Inflammatory macrophage (primary cell): ENCODE measurements at places on chromosomes 7 and 10.
A peak's percentile ranks its signal among the peaks of the same experiment; 100 is the strongest.

- DNase-seq: no peak
Observed at GRCh38 chr10:103808780-103809179, 46.6 kb downstream of the SH3PXD2A start.

- DNase-seq: no peak
Observed at GRCh38 chr7:30082686-30083085, 52.1 kb upstream of the MTURN start.

DNA sequence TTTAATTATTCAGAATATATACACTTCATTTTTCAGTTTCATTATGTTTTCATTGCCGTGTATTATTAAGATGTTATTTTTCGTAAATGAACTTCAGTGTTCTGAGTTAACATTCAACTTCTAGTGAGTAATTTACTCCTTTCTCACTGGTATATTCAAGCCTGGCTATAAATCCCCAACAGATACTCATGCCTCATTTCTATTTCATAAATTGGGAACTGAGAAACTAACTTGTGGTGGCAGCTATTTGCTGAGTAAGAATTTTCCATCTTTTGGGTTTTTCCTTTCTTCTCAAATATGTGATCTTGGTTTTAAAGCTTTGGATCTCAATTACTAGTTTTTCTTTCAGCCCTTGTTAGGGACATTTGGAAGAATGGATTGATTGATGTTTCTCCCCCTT lies 281.1 kb downstream of the CDK14 start:
- no peak for DNase-seq

DNA sequence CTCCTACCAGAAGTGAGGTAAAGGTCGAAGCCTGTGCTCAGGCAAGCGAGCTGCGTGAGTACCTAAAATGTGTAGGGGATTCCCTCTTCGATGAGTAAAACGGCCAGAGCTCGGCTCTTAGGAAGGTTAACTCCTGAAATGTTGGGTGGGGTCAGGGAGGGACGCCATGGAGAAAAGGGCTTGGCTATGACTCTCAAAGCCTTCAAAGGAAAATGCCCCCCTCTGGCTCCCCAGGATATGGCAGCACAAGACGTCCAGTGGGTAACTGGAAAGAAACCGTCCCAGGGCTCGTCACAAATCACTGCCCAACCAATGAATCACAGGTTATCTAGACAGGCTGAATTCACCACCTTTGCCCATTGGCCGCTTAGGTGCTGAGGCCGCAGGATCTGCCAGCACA lies 58.0 kb downstream of the CALML3 start:
- no peak for DNase-seq

DNA sequence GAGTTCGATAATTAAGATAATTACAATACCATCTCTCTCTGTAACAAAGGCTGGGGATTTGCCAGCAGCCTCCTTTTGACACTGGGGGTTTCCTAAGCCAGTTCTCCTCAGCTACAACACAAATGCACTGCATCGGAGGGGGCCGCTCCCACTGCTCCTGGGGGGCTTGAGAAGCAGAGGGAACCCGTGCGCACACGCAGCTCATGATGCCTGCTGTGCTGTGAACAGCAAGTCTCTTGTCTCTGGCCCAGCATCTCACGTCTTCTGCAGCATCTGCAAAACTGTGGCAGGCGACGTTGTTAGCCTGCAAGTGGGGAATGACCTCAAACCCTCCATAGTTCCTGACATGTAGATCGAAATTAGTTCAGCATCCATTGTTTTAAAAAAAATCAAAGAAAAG lies 5.5 kb downstream of the VIPR2 start:
- no peak for DNase-seq

- DNase-seq: peak; percentile 31
Observed at GRCh38 chr7:107563081-107563774, 492 bp downstream of the COG5 start.

- peak; percentile 20 for DNase-seq
Observed at GRCh38 chr10:11037991-11038390, 20.3 kb downstream of the CELF2 start.

DNA sequence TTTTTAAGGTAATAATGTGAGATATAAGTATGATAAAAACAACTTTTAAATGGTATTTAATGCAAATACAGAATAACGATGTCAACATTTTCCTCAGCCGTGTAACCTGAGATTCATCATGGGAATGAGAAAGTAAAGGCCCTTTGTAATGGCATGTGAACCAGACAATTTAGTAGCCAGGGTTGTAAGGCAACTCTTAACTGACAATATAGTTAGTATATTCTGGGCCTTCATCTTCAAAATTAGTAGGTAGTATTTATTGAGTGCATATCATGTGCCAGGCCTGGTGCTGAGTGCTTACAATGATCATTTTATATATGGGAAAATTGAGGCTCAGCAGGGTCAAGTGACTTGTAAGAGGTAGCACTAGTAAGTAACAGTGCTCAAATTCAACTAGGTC lies 10.6 kb downstream of the LSM8 start:
- DNase-seq: no peak

DNA sequence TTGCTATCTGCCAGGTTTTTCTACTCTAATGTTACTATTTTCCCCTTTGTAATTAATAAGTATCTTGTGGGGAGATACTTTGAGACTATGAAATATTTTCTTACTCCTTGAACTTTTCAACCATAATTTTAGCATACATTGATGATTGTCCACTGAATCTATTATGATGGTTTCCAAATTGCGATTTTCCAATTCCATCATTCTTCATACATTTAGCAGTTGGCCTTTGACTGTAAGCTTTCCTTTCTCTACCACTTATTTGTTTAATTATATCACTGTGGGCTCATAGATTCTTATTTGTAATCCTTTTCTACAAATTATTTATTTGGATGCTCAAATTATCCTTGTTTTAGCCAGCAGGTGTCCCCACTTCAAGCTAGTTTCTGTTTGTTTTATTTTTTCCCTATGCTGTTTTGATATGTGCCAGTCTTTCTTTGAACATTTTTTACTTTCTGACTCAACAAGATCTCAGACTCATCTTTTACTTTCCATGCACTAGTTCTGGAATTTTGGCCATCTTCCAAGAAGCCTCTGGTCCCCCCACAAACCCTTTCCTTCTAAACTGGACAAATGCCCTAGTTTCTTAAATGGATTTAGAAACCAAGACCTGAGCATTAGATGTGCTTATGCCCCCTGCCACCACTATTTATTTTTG lies 11.4 kb upstream of the MRPS16 start:
- DNase-seq: peak; percentile 11

- no peak for DNase-seq
Observed at GRCh38 chr10:62093863-62094291, 174.8 kb downstream of the RTKN2 start.

DNA sequence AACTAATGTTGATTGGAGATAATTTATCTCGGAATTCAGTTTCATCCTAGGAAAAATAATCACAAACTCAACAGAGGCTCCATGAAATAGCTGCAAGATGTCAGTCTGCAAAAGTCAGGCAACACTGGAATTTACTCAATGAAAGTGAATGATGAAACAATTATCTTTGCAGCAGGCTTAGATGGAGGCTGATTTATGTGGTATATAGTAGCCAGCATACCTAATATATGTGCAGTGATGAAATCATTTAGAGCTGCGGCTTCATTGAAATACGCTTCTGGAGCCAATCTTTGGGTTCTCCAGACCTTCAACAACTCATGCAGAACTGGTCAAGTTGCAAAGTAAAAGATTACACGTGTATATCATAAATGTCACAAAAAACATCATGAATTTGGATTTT lies 113.3 kb downstream of the ITGA8 start:
- no peak for DNase-seq

DNA sequence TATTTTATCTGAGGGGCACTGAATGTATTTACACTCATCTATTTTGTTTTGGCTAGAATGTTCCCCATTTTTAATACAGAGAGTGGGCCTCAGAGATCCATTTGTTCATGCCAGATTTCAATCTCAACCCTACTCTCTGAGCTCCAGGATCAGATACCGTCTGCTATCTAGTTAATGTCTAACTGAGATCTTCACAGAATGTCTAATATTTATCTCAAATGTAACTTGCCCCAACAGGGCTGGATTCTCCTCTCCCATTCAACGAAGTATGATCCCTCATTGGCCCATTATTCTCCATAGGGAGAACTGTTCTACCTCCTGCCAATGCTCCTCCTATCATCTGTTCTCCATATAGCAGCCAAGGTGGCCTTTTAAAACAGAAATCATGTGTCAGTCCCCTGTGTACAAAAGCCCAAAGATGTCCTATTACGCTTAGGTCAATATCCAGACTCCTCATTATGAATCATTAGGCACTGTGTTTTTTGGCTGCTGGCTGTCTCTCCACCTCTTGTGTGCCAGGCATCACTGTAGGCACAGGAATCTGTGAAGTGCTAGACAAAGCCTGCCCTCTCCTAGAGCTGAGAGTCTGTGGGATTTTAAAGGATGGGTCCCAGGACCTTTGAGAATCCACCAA lies 169.3 kb upstream of the AGK start:
- DNase-seq: no peak

GRCh38 chr10:125017547-125018298 lies 75.8 kb downstream of the ZRANB1 start:
- DNase-seq: no peak

DNA sequence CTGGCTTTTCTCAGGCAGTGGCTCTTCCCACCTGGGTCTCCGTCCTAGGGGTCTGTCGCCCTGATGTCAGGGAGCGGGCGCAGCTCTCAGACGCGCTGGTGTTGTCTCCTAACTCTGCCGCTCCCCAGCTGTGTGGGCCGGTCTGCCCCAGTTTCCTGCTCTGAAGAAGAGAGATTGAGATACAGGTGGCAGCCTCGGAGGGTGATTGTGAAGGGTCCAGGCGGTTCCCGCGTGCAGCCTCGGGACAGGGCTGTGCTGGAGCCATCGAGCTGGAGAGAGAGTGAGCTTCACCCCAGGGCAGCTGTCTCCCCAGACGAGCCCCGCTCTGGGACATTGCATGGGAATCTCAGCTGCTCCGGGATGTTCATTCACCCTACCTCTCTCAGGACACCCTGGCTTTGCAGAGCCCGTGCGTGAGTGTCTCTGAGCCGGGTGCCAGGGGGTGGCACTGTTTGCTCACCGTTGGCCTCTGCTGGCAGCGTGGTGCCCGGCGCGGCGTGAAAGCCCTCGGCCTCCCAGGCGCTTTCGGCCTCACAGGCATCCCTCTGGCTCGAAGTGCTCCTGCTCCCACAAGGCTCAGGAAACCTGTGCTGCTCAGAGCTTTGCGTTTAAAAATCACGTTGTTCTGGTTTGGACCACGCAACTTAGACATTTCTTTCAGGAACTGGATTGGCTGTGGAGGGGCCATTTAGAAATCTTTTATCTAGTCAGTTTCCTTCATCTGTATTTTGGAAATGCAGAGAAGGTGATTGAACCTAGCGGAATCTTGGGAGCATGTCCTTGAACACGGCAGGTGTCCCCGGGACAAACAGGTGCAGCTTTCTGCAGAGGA lies 33.8 kb upstream of the ZFAND2A start:
- peak; percentile 62 for DNase-seq

DNA sequence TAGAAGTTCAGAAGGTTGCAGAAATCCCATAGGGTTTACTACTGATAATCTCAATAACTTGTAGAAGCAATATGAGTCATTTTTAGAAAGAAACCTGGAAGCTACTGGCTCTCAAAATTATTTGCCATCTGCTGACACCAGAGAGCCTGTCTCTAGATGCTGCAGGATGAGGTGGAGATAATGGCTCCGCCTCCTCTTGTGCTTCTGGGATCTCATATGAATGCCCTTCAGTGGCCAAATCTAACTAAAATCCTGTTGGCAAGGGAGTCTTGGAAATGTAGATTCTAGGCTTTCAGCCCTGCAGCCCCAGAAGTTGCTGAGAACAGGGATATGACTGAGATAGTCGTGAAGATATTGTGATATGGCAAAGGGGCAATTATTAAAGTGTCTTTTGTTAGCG lies 348.1 kb downstream of the CCSER2 start:
- DNase-seq: no peak

DNA sequence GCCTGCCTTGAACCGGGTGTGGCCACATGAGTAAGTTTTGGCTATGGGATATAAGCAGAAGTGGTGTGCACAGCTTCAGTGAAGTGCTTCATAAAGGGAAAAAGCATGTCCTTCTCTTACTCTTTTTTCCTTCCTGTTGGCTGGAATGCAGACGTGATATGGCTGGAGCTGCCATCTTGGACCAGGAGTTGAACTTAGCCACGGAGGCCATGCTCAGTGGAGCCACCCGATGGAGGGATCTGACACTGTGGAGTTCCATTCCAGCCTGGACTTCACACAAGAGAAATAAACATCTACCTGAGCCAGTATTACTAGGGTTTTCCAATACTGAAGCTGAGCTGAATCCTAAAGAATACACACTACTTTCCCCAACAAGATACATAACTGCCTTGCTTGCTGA lies 52.3 kb downstream of the CCDC3 start:
- DNase-seq: no peak

DNA sequence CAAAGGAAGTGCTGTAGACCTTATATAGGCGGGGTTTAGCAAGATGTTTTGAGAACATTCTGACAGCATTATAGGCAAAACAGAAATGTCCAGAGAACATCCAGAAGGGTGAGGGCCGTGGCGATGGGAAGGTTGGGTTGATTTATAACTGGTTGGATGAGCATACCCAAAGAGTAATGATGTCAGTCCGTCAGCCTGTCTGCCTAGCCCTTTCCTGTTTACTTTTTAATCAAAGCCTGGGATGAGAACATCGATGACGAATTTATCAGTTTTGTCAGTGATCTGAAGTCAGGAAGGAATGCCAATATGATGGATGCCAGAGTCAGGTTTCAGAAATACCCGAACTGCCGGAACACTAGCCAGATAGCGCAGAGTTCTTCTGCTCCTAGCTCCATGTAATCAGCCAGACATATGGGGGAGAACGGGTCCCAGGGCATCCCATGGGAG lies 33.8 kb upstream of the TRIM8 start:
- DNase-seq: no peak

GRCh38 chr7:92969061-92969460 lies 132.7 kb upstream of the CDK6 start:
- DNase-seq: no peak

DNA sequence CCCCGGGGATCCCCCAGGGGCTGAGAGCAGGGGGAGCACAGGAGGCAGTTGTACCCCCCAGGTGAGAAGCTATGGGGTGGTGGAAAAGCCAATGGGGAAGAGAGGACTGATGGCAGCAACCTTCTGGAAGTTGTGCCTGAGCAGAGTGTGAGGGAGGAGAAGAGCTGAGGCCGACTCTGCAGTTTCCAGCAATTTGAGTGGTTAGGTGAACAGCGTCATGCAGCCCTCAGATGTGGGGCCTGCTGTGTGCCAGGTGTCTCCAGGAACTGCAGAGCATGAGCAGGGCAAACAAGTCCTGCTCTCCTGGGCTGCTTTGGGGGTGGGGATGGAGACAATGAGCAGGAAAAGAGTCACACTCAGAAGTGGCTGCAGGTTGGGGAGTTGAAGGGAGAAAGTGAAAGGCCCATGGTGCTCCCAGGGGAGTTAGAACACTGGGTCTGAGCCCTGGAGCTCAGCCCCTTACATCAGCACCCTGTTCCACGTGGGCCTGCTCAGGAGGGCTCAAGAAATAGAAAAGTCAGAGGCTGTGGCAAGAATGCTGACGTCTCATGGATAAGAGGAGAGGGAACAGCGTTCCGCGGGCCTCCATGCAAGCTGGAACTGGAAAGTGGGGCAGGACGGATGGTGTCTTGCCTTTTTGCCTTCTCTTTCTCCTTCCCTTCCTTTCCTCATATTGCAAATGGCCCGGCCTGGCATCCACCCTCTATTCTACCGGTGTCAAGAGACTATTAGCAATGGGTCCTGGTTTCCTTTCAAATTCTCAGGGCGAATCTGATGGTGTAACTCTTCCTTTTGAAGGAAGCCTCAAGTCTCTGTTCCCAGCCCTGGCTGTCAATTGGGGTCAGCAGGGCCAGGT lies 4.0 kb upstream of the AFAP1L2 start:
- no peak for DNase-seq
